ENCODE measurements at places on chromosomes 5 and 9.

DNA sequence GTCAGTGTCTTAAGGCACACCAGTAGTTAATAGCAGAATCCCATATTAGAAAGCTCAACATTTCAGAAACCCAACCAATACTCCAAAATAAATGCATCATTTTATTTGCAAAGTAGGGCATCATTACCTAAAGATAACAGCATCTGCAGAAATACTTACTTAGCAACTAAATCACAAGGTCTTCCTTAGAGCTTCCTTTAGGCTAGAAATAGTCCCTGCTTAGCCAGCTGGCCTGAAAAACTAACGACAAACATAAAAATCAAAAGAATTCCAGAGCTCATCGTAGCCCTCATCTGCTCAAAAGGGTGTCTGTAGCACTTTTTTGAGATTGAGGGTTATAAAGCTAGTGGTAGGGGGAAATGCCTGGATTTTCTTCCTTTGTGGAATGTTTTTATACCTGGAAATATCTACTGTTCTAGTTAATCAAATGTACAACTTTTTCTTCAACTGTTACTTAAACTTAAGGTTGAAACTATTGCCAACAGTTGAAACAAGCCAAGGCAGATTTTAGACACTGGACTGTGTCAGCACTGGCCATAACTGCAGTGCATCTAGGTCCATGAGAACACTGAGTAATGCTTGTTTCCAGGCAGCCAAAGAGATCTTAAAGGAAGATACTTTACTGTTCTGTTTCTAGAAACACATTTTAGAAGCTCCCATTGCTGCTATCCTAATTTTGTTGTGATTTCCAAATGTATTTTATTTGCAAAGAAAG, 129.4 kb upstream of the RASA1 start:
- H3K36me3 ChIP-seq = no peaks in the 10 kb centered on the region
- no peaks in the 10 kb centered on the region for H3K27me3 ChIP-seq
- no peak for DNase-seq
- no peak overlapping the region for H3K27ac ChIP-seq
- peaks cover 25% of the 10 kb centered on the region for H3K4me1 ChIP-seq

- no peak for DNase-seq
- no peaks in the 10 kb centered on the region for H3K36me3 ChIP-seq
- H3K27ac ChIP-seq = no peak overlapping the region
- H3K4me3 ChIP-seq = no peak overlapping the region
These were observed 39.0 kb downstream of the ADCY2 start for GRCh38 chr5:7434914-7435313.

DNA sequence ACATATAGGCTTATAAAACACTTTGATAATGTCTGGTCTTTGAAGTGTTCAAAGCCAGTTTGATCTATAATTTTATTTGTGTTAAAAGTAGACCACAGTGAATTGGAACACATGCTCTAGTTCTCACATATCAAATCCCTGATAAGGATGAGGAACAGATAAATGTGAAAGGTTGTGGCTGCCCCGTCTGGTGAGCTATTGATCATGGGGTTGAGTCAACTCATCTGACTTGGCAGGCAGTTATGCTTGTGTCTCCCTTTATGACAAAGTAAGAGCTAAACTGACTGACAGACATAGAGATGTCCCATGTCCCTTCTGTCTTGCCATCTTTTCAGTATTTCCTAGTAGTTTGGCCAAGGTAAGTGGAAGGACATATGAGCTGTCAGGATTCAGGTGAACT, 2.9 kb upstream of the ERMP1 start:
- no peak overlapping the region for H3K27ac ChIP-seq
- DNase-seq = no peak
- H3K27me3 ChIP-seq = no peaks in the 10 kb centered on the region

- no peak overlapping the region for H3K4me3 ChIP-seq
- no peaks in the 10 kb centered on the region for H3K27me3 ChIP-seq
- H3K36me3 ChIP-seq = peaks cover 22% of the 10 kb centered on the region
These were observed 35.8 kb downstream of the PTCH1 start for GRCh38 chr9:95481000-95481399.

- H3K36me3 ChIP-seq = no peaks in the 10 kb centered on the region
- H3K27me3 ChIP-seq = peaks cover 7% of the 10 kb centered on the region
- H3K27ac ChIP-seq = no peak overlapping the region
- no peak overlapping the region for H3K4me3 ChIP-seq
- DNase-seq = no peak
- peaks cover 21% of the 10 kb centered on the region for H3K4me1 ChIP-seq
These were observed 2.0 kb downstream of the NKD2 start for GRCh38 chr5:1010641-1011046.

DNA sequence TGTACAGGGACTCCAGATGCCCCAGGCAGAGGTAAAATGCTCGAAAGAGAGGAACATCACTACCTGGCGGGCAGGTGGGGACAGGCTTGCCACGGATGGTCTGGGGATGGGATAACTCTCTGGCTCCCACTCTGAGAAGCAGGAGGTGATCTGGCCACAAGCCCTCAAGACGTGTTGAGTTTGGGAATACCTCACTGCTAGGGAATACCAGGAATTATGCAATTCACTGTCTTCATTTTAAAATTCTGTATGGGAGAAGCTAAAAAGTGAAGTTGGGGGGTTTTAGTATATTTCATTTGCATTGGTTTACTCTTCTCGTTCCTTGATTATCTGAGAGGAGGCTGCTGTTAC, 510.4 kb downstream of the CCDC171 start:
- H3K4me3 ChIP-seq = no peak overlapping the region
- no peaks in the 10 kb centered on the region for H3K36me3 ChIP-seq
- no peaks in the 10 kb centered on the region for H3K4me1 ChIP-seq
- no peaks in the 10 kb centered on the region for H3K27me3 ChIP-seq
- DNase-seq = no peak

DNA sequence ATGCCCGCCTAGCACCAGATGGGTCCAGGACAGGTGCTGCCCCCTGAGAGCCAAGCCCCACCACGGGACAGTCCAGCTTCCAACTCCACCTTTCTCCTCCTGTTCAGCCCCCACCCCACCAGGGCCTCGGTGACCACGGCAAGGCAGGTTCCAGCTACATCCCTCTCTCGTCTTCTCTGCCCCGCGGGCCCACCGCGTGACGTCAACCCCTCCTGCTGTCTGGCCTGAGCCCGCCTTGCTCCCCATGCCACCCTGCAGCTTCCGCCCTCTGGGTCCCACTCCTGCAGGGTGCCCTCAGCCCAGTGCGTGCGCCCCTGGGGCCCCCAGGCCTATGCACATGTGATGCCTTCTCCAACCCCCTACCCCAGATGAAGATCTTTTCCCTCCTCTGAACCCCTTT, 6.8 kb downstream of the GFPT2 start:
- H3K27ac ChIP-seq = no peak overlapping the region
- H3K4me1 ChIP-seq = no peaks in the 10 kb centered on the region
- DNase-seq = no peak
- H3K27me3 ChIP-seq = no peaks in the 10 kb centered on the region

DNA sequence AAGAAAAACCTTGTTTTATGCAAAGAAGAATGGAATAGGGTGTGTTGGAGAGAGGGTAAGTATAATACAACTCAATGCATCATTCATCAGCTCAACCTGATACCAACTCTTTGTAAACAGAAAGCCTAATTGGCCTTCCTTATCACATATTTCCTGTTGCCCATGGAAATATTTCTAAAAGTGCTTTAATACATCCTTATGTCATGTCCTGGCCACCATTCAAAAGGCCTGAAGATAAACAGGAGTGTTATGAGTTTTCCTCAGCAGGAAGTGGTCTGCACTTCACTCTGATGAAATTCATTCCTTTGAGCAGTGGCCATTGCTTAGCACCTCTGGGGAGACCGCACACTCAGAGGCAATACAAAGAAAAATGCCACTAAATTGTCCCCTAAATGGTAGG, 511.2 kb downstream of the SEMA5A start:
- no peaks in the 10 kb centered on the region for H3K27me3 ChIP-seq
- H3K4me1 ChIP-seq = no peaks in the 10 kb centered on the region
- DNase-seq = no peak
- no peak overlapping the region for H3K4me3 ChIP-seq
- H3K36me3 ChIP-seq = no peaks in the 10 kb centered on the region
- H3K27ac ChIP-seq = no peak overlapping the region

DNA sequence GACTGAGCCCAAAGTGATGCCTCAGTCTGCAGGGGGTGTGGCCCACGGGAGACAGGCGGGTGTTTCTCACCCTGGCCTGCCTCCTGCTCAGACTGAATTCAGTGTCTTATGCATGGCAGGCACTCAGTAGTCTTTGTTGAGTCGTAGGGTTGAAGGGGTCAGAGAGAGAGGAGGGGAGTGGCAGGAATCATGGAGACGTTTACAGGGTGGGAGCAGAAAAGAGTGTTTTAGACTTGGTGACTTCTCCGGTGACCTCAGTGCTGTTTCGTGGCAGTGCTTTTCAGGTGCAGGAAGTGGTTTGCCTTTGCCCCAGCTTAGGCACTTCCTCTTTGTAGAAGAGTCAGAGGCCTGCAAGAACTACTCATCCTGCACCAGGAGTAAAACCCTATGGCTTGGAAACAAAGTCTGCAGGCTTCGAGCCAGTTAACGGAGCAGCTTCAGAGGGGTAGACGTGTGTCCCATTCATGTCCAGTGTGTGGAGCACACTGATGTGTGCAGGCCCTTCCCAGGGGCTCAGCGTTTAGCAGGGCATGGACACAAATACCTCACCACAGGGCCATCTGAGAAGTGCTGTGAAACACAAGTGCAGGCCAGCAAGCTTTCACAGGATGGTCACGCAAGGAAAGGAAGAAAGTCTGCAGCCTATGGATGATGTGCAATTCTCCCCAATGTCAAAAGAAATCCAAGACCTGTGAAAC, 24.5 kb upstream of the SEMA4D start:
- no peak for DNase-seq
- no peak overlapping the region for H3K4me3 ChIP-seq
- no peaks in the 10 kb centered on the region for H3K27me3 ChIP-seq
- H3K27ac ChIP-seq = no peak overlapping the region
- no peaks in the 10 kb centered on the region for H3K36me3 ChIP-seq
- peaks cover 4% of the 10 kb centered on the region for H3K4me1 ChIP-seq

Data from thyroid gland (tissue), 4 donors.